Activated T-cell treated with anti-CD3 and anti-CD28 coated beads, Interleukin-2, amount 50 U/mL, for 48 hours (primary cell): ENCODE measurements at places on chromosomes 7 and 10.

- no peak for DNase-seq
Measured at GRCh38 chr7:116417593-116418345, 81.8 kb upstream of the CAV2 start.

DNA sequence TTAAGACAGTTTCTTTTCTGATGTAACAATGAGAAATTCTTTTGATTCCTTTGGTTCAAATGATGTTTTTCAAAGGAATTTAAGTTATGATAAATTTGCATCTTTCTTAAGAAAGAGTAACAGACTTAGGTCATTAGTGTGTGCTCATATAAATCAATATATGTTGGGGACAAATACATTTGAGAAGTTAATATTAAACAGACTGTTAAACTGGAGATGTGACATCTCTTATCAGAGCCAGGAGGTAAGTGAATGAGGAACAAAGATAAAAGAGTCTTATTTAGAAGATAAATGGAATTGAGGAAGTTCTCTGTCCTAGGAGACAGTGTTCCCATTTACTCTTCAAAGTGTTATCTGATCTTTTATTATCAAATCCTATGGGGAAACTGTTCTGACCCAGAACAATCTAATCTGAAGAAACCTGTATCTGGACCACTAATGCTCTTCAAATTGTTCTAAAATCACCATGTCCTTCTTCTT lies 104.8 kb upstream of the LAMB4 start:
- DNase-seq = no peak

DNA sequence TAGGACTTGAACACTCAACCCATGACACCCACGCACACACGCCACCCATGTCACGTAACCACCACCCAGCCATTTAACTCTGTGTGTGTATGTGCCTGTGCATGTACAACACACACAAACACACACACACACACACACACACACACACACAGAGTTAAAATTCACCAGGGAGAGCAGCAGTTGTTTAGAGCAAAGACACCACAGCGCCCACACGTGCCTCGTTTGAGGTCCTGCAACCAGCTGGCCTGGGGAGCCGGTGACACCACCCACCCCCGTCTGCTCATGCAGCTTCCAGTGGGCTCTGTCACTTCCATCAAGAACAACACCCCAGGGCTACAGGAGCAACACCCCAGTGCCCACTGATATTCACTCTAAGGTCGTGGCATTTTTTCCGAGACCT lies 97.4 kb downstream of the ELFN1 start:
- DNase-seq = no peak

DNA sequence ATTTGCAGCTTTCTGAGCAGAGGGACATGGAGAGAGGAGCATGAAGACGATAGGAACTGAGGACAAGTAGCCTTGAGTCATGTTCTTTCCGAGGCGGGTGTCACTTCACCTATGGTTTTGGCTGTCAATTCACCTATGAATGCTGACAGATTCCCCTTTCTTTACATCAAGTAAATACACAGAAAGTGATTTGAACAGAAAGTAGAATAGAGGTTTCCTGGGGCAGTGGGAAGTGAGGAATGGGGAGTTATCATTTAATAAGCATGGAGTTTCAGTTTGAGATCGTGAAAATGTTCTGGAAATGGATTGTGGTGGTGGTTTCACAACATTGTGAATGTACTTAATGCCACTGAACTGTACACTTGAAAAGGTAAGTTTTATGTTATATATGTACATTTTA lies 138.4 kb upstream of the MDFIC start:
- no peak for DNase-seq

DNA sequence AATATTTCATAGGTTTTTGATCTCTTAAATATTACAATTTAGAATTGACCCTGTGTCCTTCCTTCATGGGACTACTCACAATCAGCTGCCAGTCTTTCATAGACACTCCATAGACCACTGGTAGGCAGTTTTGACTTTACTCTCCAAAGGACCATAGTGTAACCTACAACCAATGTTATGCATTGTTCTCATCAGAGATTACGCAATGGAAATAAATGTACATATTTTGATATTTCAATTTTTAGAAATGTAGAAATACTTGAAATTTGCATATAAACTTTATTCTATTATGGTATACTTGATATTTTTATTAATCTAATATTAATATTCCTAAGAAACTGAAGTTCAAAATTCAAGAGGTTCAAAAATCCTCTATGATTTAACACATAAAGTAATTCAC lies 446.4 kb upstream of the KCND2 start:
- no peak for DNase-seq

DNA sequence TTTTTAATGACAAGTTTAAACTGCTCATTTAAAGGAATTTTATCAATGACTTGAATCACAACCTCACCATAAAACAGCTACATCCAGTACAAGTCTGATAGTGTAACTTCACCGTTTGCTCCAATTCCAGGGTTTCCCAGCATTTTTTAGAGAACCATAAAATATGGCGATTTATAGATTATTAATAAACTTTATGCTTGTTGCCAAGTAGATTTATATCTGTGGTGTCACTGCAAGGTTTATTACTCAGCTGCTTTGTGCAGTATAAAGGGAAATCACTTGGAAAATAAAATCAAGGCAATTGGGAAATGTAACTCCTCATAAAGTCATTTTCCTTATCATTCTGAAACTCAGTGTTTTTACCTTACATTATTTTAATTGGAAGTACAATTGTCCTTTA lies 64.0 kb upstream of the ADAM12 start:
- DNase-seq = no peak

DNA sequence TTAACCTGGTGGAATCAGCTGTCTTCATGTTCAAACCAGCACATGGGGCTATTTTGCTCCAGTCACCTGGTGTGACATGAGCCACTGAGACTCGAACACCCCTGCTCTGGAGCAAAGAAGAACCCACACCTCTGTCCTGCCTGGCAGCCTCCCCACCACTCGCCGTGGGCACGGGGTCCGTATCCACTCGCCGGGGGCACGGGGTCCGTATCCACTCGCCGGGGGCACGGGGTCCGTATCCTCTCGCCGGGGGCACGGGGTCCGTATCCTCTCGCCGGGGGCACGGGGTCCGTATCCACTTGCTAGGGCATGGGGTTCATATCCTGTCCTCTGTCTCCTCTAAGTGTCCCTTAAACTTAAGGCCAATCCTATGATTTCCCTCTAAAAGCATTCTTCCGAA lies 558.7 kb downstream of the PTPRN2 start:
- DNase-seq = no peak

DNA sequence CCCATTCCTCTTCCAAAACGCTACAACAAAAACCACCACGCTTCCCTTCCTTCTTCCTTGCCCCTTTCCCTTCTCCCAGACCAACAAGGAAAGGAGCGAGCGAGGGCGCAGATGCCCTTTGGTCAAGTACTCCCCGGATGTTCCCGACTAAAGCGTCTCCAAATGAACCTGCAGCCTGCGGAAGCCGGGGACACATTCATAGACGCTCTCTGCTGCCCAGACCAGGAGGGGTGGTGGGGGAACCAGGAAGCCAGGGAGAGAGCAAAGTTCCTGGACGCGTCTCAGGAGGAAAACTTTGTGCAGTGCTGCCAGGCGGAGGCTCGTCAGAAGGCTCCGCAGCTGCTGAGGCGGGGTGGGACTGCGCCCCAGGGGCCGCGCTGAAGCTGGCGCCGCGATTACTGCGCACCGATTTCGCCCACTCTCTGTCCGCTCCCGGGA lies 754 bp downstream of the SEMA3D start:
- no peak for DNase-seq

GRCh38 chr7:44576228-44576627 lies 2.5 kb upstream of the DDX56 start:
- DNase-seq = no peak

DNA sequence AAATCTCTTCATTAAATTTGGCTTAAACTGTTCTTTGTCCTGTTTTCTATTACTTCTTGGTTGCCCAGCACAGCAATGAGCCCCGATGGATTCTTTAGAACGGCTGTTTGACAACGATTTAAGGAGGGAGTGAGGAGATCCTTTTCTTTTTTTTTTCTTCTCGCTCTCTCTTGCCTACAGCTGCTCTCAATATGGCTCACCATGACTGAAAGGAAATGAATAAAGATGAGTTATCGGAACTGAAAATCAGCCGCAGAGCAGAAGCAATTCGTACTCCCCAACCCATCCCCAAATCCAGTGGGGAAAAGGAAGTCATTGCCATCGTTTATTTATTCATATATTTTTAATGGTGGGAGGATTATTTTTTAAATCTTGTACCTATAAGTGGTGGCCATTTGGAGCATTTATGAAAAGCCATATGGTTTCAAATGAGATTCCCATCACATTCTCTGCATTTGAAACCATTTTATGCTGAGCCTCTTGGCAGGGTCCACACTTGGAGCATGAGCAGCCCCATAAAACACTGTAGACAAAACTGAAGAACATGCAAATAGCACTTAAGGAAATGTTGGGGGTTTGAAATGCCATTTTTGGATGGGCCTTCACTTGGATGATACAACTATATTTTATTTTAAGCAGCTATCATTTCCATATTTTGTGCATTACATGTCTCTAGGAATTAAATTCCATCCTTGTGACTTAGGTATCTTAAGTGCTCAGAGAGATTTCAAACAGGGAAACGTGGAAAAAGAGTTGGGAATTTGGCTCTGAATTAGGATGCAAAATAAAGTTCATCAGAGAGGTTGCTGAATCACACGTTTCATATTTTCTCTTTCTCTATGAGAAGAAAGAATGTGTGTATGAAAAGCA lies 107.7 kb upstream of the FZD1 start:
- DNase-seq = no peak

DNA sequence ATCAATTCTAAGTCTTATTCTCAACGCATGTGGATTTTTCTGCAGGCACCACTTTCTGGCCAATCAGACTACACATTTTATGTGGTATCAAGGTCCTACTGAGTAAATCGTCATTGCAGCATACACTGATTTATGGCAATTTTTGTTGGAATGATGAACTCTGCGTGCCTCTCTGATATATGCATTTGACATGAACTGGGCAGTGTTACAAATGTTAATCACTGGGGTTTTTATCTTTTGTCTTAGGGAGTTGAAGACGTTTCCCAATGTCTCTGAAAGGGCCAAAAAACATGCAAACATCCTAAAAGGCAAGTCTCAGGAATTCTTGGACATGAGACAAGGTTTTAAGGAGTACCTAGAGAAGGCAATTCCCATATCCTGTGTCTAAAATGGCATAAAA lies 809.5 kb upstream of the CELF2 start:
- DNase-seq = no peak

DNA sequence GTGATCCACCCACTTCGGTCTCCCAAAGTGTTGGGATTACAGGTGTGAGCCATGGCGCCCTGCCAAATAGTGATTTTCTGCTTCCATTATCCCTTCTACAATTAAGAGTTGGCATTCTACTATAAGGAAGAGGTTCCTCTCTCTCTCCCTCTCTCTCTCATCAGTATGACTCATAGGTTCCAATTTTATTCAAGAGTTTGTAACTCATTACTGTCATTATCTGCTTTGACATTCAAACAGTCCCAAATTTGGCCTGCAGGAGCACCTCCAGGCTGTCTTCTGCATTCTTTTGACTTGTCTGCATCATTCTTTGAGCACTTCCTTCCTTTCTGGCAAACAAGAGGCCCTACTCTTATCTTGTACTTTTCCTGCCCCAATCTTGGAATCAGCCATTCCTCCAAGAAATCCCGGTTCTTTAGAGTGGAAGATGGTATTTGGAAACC lies 33.2 kb upstream of the CALU start:
- DNase-seq = no peak

GRCh38 chr7:157652161-157652953 lies 315.6 kb downstream of the DNAJB6 start:
- DNase-seq = no peak

DNA sequence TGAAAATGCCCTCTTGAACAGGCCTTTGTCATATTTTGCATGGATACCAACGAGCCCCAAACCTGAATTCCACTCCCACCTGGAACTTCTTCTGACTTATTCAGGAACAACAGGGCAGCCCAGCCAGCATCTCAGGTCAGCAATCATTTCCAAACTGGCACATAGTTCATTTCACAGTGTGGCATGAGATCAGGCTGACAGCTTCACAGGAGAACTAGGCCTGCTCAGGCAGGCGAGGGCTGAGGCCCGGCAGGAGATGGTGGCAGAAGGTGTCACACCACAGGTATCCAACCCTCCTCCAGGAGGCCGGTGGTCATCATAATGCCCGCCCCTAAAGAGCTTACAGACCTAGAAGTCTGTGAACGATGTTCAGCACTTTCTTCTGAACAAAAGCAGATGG lies 42.5 kb downstream of the DENND11 start:
- no peak for DNase-seq

- no peak for DNase-seq
Measured at GRCh38 chr7:102080019-102080433, 206.6 kb upstream of the SH2B2 start.

DNA sequence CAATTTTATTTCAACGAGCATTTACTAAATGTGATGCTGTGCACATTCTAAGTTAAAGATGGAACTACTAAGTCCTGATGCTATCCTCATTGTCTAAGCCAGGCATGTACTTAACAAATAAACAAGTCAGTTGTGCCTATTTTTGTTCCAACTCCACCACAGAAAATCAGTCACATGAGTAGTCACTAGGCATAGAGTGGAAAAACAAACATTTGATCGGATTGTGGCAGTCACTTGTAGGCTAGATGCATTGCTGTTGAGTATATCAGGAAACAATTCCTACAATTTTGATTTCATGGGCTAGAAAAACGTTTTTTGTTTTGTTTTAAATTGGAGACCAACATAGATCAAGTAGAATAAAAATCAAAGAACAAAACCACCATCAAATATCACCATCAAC lies 177.6 kb upstream of the SLC25A13 start:
- no peak for DNase-seq
